ENCODE measurements at places on chromosomes 3 and 15.

DNA sequence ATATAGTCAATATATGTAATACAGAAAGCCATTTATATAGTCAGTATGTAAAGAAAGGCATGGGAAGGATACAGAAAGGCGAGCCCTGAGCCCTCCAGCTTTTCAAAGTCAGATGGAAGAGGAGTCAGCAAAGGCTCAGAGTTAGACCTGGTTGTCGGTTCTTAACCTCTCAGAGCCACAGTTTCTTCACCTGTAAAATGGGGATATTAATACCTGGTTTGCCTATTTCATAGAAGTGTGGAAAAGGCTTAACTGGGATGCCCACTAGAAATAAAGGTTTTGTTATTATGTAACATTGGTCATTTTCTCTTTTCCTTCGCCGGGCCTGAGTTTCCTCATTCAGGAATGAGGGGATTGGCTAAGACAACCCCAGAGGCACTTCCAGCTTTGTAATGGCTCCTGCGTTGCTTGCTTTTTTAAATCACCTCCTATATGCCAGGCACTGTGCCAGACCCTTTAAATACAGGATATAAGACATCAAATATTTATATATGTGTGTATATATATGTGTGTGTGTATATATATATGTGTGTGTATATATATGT, 2.4 kb downstream of the CRELD1 start:
- DNase-seq: no peak

DNA sequence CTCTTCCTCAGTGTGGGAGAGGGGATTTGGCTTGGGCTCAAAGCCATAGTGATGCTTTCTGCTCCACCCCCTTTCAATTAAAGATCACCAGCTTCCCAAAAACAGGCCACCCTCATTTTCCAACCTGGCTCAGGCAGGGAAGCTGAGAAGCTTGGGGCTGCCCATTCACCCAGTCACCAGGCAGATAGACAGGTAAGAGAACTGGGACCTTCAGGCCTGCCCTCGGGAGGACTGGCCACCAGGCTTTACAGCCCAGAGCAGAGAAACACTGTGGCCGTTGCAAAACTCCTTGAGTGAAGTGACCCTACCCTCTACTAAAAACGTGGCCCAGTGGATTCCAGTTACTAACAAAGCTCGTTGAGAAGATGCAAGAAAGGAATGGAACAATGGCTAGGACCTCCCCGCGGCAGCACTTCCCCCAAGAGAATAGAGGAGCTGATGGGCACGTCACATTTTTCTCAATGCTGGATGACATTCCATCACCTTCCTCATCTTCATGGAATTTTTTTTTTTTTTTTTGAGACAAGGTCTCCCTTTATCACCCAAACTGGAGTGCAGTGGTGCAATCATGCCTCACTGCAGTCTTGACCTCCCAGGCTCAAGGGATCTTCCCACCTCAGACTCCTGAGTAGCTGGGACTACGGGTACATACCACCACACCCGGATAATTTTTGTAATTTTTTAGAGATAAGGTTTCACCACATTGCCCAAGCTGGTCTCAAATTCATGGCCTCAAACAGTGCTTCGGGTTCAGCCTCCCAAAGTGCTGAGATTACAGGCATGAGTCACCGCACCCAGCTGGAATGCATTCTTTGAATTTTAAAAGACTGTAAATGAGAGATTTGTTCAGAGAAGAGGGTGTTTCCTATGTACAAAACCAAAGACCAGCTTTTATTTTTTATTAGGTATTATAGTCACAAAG, 37.9 kb downstream of the LIPC start:
- DNase-seq: no peak

- no peak for DNase-seq
Measured at GRCh38 chr15:43735416-43735815, 10.8 kb upstream of the PDIA3 start.

GRCh38 chr3:152839511-152839910, 4.6 kb downstream of the P2RY1 start:
- no peak for DNase-seq

- no peak for DNase-seq
Measured at GRCh38 chr3:33729993-33730392, 11.9 kb upstream of the CLASP2 start.

GRCh38 chr15:62994975-62995681, 47.4 kb upstream of the TPM1 start:
- no peak for DNase-seq

GRCh38 chr3:69370156-69370883, 15.6 kb downstream of the FRMD4B start:
- DNase-seq: peak; percentile 32

DNA sequence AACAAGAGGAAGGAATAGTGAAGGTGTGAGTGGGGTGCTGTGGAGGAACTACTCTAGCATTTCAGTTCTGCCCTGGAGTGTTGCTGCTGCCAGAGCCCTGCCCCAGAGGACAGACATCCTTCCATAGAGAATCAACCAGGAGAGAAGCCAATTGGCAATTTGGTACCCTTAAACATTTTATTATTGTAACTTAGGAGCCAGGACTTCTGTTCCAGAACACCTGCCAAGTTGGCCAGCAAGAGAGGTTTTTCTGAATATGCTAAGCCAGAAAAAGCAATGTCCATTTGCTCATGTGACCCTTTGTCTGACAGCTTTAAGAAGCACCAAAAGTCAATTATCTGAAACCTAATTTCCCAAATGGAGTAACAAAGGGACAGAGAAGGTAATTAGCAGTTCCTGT, 264.9 kb downstream of the MEX3B start:
- DNase-seq: no peak

DNA sequence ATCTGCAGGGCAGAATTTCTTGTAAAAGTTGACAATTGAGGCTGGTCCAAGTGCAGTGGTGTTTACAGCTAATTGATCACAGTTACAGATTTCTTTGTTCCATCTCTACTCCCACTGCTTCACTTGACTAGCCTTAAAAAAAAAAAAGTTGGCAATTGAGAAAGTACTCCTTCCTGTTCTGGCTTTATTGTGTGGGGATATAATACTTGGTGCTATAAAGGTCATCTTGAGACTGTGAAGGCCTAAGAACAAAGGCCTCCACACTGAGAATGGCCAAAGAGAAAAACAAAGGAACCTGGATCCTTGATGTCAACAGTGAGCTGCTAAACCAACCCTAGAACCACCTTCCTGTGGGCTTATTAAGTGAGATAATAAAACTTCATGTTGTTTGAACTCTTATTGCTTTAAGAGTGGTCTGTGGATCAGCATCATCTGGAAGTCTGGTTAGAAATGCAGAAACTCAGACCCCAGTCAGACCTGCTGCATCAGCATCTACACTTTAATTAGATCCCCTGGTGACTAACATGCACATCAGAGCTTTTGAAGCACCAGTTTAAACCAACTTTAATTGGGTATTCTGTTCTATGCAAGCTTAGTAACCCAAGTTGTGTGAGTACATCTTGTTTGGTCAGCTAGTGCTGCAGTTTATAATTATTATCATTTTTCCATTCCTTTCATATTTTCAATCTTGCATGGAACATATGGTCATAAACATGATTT, 55.2 kb downstream of the TMOD3 start:
- no peak for DNase-seq

- DNase-seq: no peak
Measured at GRCh38 chr15:41899854-41900442, 6.1 kb upstream of the SPTBN5 start.

- DNase-seq: no peak
Measured at GRCh38 chr3:182848906-182849305, 55.6 kb downstream of the ATP11B start.

GRCh38 chr15:57496946-57497869, 94.5 kb upstream of the MYZAP start:
- DNase-seq: no peak

DNA sequence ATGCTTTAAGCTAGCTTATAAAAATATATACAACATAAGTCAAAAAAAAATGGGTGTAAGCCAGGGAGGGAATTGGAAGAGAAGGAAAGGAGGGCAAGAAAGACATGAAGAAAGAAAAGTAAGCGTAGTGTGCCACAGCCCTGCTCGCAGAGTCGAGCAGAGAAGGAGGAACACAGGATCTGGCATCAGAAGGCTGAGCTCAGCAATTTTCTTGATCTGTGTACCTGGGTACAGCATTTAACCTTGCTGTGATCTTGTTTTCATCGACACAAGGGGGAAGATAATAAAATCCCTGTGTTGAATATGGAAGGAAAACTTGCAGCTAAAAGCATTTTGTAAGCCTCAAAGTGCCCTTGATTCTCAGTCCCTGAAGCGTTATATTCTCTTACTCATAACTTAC, 23.7 kb upstream of the C2CD4B start:
- no peak for DNase-seq

DNA sequence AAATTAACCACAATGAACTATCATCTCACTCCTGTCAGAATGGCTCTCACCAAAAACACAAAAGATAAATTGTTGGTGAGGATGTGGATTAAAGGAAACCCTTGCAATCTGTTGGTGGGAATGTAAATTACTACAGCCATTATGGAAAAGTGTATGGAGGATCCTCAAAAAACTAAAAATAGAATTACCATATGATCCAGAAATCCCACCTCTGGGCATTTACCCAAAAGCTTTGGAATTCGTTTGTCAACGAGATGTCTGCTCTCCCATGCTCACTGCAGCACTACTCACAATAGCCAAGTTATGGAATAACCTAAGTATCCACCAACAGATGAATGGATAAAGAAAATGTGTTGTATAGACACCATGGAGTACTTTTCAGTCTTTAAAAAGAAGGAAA, 21.6 kb downstream of the FSIP1 start:
- no peak for DNase-seq

- DNase-seq: no peak
Measured at GRCh38 chr15:88990185-88990679, 77.1 kb upstream of the MFGE8 start.

DNA sequence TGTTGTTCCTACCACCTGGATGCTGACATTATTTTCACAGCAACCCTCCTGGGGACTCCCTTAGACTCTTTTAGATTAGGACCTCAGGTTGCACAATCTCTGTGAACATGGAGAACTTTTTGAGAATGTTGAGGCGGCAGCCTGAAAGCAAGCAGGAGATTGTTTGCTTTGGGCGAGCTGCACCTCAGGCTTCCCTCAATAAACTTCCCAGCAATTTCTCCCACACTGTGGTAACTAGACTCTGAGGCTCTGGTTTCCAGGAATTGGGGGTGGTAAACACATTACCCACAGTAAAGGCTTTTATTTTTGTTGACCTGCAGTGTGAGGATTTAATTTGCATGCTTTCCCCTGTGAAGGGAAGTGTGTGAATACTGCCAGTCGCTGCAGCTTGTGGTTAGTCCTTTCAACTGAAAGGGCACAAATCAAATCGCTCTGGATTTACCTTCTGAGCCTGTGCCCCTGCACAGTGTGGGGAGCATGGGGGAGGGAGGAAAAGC, 35.2 kb upstream of the SIAH2 start:
- no peak for DNase-seq

GRCh38 chr3:187567021-187567420, 103.2 kb downstream of the SST start:
- no peak for DNase-seq

GRCh38 chr15:100236981-100237720, 104.6 kb downstream of the ADAMTS17 start:
- no peak for DNase-seq

Measured in activated T-cell treated with anti-CD3 and anti-CD28 coated beads, Interleukin-2, amount 50 U/mL, for 48 hours (primary cell).